ENCODE measurements at places on chromosomes 7 and 10.

DNA sequence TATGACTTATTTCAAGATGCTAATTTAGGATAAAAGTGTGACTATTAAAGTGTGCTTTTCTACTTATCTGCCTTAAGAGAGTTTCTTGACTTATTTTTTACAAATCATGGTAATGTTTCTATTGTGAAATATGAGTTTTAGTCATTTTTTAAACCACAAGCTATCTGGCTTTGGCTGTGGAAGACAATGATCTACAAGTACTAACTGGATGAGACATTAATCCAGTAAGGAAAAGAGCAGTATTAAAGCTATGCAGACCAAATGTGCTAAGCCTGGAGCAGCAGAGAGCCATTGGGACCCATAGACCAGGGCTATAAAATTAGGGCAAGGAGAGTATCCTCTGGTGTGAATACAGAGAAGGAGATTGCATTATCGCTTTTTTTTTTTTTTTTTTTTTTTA is 92.4 kb downstream of the SEMA3A start:
- no peak for DNase-seq

GRCh38 chr7:30744075-30744417 is 7.9 kb upstream of the INMT start:
- DNase-seq: no peak

GRCh38 chr10:44911081-44911540 is at the start of gene TMEM72:
TMEM72 (plus strand) TSS chr10:44911337; CDS start chr10:44911513, 176 bp downstream.
- no peak for DNase-seq

GRCh38 chr7:11175887-11176286 is 202.2 kb downstream of the PHF14 start:
- peak; percentile 62 for DNase-seq

DNA sequence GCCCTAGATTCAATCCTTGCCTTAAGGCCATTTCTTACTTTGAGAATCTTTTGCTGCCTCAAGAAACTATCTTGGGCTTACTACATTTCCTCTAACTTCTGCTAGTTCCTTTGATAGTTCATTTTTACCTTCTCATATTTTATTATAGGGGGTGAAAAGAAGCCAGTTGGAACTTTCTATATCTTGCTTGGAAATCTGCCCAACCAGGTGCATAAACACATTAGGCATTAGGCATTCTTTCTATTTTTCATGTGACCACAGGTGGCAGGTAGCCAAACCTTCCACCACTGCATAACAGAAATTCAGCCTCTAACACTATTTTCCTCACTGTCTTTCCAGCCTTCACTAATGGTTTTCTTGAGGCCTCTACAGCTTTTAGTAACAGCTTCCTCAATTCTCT is 300.0 kb upstream of the SP8 start:
- peak; percentile 33 for DNase-seq

DNA sequence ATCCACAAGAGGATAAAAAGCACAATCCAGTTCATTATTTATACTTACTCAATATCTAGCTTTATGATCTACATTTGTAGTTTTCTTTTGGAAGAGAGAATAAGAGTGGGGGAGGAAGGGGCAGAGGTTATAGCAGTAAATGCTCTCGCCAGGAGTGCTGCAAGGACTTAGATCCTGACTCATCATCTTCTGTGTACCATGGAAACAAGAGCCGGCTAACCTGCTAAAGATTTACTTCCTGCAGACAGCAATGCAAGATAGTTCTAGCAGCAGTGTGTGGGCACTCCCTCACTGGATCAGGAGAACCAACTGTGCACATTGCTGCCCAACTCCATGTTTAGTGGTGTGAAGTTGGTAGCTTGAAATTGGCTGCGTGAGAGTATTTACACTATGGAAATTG is 47.7 kb upstream of the TRIL start:
- no peak for DNase-seq

- no peak for DNase-seq
Observed at GRCh38 chr7:116499168-116500077, at the start of gene CAV2. CAV2 (plus strand) TSS chr7:116499738; CDS start chr7:116499782, 44 bp downstream.

DNA sequence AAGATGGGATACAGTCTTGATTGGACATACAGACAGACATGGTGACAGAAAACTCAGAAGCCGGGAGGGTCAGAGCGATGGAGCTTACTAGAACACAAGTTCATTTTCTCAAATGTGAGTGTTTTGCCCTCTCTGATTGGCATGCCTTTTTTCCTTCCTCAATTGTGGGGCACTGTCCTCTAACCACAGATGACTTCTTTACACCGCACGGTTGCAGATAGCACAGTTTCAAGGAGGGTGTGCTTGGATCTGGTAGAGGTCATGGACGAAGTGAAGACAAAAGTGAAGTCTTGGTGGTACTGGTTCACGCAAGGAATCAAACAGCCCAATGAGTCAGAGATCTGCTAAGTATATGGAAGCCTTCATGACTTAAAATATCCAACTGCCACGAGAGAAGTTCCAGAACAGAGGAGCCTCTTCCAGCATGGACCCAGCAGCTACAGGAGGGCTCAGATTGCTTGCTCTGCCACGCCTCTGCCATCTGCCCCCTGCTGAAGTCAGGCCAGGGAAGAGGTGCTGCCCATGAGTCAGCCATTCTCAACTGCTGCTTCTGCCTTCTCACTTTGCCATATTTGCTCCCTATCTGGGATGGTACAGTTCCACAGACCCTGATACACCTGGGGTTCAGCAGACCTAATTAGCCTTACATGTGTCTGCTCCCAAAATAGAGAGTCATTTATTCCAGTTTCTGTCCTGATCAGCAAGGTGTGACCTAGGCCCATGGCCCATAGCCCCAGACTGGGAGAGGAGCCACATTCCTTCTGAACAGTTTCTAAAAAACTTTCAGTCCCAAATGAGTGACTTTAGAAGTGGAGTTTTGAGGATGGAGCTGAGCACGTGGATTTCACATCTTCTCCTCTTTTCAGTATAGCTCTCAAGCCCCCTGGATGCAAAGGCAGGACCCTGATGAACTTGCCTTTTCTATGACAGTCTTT is 413.8 kb downstream of the KCNMA1 start:
- DNase-seq: no peak

DNA sequence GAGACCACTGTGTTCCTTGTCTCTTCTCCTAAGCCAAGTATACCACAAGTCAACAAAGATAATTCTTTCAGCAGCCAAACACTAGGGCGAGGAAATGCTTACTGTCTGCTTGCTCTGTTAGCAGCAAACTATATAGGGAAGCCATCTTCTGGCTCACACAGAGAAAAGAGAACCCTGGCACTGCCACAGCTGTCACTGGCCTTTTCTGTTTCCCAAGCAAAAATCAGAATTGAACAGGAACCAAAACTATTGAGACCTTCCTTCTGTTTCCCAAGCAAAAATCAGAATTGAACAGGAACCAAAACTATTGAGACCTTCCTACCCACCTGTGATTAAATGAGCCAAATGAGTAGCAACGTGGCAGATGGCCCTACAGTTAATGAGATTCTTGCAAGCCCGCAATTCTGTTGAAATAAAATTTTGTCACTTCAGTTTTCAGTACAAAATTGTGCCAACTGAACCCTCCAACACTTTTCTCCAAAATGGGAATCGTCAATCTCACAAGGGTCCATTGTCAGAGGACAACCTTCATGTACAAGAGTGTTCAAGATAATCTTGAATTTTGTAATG is 54.5 kb downstream of the LRRTM3 start:
- no peak for DNase-seq

GRCh38 chr10:98886686-98887085 is 349.0 kb downstream of the HPSE2 start:
- no peak for DNase-seq

GRCh38 chr7:464454-465401 is 54.9 kb downstream of the PDGFA start:
- no peak for DNase-seq

DNA sequence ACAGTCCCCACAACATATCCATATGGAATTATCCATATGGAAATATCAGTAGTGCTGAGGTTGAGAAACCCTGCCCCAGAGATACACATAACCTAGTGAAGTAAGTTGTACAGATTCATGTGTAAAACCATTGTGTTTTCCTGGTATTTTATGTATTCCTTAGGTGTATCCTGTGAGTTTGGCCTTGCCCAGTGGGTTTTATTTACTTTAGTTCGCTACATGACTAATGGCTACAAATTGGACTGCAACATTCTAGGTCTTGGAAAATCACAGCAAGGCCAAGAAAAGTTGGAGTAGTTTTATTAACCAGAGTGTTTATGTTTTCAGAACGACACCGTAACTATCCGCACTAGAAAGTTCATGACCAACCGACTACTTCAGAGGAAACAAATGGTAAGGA is 1.4 kb downstream of the RPS24 start:
- no peak for DNase-seq

DNA sequence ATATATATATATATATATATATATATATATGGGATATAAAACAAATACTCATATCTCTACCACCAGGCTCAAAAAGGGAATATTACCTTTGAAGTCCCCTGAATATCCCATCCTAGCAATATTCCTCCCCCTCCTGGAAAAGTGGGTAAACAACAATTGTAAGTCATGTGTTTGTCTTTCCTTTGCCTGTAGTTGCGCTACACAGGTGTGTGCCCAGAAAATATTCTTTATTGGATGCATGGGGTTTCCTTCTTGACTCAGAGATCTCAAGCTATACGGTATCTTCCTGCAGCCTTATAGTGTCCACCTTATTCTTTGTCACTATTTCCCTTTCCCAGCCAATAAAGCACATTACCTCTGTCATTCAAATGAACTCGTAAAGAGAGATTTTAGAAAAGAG is 54.2 kb downstream of the MET start:
- no peak for DNase-seq

DNA sequence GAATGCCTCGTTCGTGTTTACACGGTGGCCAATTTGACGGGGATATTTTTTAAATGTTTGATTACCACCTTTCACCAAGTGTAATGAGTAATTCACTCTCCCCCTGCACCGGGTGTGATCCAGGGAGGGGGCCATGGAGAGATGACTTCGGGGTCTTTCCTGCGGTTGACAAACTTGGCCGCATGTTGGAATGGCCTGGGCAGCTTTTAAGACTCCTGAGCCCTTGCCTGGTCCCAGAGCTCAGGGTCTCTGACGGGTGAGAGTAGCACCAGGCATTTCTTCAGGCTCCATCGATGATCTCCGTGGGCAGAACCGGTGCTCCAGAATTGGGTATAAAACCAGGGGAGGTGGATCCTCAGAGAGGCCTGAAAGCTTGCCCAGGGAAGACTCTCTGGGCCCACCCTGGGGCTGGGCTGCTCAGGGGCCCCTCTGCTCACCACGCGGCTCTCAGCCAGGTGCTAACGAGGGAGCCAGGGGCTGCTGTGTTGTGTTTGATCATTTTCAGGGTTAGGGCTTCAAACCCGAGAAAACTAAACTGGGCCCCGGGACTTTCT is 882 bp downstream of the ZNF282 start:
- DNase-seq: peak; percentile 24

DNA sequence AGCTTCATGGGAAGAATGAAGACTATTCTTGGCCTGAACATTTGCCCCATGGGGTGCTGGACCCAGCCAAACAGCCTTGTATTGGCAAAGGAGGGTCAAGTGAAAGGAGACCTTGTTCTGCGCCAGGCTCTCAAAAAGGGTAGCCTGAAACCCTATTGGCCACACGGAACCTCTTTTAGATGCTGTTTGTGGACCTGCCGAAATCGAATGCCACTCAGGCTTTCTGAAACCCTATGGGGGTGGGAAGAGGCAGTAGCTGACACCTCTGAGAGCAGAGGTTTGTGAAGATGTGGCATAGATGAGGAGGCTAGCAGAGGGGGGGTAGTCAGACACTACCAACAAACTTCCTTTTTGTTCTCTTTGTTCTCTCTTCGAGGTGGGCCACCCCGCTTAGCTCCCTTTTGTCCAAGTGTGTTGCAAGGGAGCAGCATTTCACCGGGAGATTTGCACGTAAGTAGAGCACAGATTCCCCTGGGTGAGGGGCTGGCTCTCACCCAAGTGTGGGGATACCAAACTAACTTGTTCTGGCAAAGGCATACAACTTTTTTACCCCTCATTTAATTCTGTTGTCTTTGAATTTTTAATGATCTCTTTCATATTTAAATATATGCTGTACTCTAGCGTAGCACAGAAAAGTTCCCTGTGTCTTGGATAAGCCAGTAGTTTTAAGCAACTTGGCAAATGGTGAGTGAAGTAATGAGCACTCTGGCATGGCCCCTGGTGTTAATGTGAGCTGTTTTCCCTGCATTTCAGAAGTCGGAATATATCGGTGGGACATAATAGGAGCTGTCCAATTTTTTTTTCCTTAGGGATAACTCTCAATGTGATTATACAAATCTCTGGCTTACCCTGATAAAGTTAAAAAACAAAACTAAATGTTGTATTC is 107.7 kb downstream of the SEPTIN7 start:
- no peak for DNase-seq

- DNase-seq: peak; percentile 73
Observed at GRCh38 chr7:155213955-155214740, 83.5 kb upstream of the INSIG1 start.

DNA sequence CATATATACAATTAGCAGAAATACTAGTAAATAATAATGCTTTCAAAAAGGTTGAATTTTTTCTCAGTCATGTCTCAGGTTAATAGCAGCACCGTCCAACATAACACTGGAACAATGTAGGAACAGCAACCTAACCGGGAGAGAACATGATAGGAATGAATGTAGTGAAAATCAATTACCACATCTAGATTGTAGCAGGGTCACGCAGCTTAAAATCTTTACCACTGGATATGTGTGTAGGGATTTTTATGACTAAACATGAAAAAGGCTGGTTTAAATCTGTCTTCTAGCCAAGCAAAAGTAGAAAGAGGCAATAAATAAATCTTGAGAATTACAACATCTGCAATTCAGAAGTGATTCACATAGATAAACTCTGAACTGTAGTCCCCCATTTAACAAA is 326.0 kb downstream of the DGKB start:
- DNase-seq: no peak

DNA sequence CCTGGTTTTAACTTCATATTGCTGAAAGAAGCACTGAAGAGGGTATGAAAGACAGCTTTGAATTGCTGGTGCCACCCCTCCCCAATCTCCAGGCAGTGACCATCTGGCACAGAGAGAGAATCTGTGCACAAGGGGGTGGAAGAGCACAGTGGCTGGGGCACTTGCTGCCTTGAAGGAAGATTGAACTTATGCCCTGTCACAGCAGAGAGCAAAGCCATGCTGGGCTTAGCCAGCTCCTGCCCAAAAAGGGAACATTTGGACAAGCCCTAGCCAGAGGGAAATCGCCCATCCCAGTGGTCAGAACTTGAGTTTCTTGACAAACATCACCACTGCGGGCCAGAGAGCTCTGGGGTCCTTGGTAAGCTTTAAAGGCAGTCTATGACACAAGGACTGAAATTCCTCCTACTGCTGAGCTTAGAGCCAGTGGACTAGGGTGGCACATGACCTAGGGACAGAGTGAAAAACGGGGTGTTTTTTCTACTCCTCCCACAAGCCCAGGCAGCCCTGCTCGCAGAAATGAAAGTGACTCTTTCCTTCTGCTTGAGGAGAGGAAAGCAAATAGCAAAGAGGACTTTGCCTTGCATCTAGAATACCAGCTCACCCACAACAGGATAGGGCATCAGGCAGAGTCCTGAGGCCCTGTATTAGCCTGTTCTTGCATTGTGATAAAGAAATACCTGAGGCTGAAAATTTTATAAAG is 257.2 kb downstream of the CTNNA3 start:
- DNase-seq: no peak

GRCh38 chr10:69151984-69152383 is 28.0 kb downstream of the VPS26A start:
- DNase-seq: no peak
